Chondrocyte (in vitro differentiated cells): ENCODE measurements at places on chromosomes 2 and 18. TPM values are rescaled to one million over a fixed set of nuclear protein-coding genes. Genes with fewer than 3 reads are reported as not detected.

The DUSP11 gene
- total RNA-seq = 21.5 to 30.2 TPM (median 22.9 TPM) in 3 replicates

The CABYR gene
- total RNA-seq = 8.1 to 11.5 TPM (median 9.8 TPM) in 3 replicates

The MEP1B gene
- not detected in 3 replicates for total RNA-seq

The LINC00305 gene
- total RNA-seq = not detected in 3 replicates

The DYSF gene
- 83.0 to 115 TPM (median 112 TPM) in 3 replicates for total RNA-seq

The SOCS6 gene
- 16.4 to 18.5 TPM (median 17.3 TPM) in 3 replicates for total RNA-seq

The TBR1 gene
- not detected in 3 replicates for total RNA-seq

The KRTCAP3 gene
- total RNA-seq = 1.1 to 3.6 TPM (median 1.4 TPM) in 3 replicates

DNA sequence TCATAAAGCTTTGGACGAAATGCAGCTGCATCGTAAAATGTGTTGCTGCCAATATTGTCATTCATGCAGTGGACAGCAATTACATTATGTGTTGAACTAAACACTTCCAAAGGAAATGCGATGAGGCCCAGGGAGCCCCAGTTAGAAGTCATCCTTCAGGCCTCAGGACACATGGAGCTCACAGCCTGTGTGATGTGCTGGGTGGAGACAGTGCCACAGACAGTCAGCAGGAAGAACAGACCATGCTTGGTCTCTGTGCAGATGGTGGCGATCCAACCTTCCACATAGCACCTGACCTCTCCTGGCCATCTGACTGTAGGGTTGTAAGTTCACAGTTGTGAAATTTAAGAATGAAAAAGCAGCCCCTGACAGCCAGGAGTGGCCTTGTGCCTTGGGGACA, 118.3 kb upstream of the ALKAL2 start:
- peaks cover 10% of the 10 kb centered on the region for H3K36me3 ChIP-seq
- no peak overlapping the region for H3K27ac ChIP-seq
- H3K4me1 ChIP-seq = peaks cover 5% of the 10 kb centered on the region
- H3K4me3 ChIP-seq = no peak overlapping the region
- no peaks in the 10 kb centered on the region for H3K27me3 ChIP-seq

DNA sequence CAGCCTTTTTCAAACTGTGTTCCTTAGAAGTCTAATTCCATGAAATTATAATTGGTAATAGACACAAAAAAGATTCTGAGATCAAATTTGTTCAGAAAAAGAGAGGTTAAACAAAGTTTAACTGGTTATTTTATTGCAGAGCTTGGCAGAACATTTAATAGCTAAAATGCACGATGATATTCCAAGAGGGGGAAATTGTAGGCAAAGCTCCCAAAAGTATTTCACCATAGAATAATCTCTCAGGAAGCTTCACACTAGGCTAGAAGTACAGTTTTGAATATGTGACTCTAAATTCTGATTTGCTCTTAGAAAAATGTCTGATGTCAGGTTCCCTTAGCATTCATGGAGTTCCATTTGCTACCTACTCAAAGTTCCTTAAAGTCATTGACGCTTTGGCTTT, 292.4 kb upstream of the SETBP1 start:
- H3K27me3 ChIP-seq = no peaks in the 10 kb centered on the region
- DNase-seq = no peak
- no peaks in the 10 kb centered on the region for H3K36me3 ChIP-seq
- H3K4me1 ChIP-seq = peaks cover 2% of the 10 kb centered on the region

DNA sequence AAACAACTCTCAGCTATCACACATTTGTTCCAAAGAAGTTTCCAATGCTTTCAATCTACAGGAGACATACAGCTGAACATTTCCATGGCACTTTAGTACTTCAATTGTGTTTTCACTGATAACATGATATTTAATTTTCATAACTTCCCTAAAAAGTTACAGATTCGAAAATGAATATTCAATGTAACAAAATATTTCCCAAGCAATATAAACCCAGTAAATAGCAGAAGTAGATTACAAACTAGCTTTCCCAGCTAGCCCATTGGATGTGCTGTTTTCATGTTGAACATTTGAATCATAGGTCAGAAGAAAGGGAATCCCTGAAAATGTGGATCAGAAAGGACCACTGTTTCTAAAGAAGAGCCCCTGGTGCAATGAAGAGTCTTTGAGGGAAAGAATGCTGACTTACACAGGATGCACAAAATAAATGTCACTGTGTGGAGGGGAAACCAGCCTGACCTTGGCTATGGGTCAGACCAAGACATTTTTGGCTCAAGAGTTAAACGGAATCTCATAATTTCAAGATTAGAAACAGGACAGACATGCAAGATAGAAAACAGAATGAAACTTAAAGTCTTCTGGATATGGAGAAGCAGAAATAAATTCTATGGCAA, 22.5 kb downstream of the CYTIP start:
- no peak for DNase-seq
- H3K36me3 ChIP-seq = peaks cover 1% of the 10 kb centered on the region
- no peak overlapping the region for H3K27ac ChIP-seq
- peaks cover 3% of the 10 kb centered on the region for H3K27me3 ChIP-seq

DNA sequence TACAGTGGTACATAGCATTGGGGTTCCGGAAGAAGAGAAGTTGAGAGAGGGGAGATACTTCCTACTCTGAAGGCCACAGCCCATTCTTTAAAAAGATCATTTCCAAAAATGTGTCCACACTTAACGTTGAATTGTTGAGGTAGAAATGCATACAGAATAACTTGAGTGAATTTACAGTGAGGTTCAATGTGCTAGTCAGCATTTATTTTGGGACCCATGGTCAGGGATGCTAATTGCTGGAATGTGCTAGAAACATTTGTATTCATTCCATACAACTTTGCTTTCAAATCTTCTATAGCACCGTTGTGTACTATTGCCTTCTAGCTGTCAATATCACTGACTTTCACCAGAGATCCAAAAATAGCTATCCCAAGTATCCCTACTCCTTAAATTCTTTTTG, 325.9 kb downstream of the SATB2 start:
- no peak overlapping the region for H3K4me3 ChIP-seq
- H3K4me1 ChIP-seq = no peaks in the 10 kb centered on the region
- H3K27me3 ChIP-seq = peaks cover 3% of the 10 kb centered on the region
- no peaks in the 10 kb centered on the region for H3K36me3 ChIP-seq
- H3K27ac ChIP-seq = no peak overlapping the region

DNA sequence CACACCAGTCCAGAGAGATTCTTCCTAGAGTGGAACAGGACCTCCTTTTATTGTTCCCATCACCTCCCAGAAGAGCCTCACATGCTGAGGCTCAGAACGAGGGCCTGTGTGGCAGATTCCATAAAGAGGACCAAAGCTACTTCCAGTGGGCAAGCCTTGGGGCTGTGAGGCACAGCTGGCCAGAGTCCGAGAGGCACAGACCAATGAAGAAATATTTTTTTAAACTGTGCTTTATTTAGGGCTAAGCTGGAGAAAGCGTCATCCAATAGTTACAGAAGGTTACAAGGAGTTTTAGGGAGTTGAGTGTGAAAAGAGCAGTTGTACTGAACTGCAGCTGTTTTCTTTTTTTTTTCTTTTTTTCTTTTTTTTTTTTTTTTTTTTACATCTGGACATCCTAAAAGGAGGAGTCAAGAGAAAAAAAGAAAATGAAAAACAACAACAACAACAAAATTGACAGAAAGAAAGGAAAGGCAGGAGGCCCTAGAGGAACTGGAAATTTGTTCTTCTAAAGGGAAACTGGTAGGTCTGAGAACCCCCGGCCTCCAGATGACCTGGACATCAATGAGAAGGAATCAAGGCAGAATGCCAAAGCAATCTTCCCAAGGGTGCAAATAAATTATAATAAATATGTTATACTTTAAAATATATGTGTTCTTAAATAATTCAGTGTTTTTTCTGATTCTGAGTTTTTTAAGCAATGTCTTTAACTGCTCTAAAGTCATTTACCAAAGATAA, 322.6 kb downstream of the CELF4 start:
- peaks cover 4% of the 10 kb centered on the region for H3K4me1 ChIP-seq
- no peak overlapping the region for H3K27ac ChIP-seq
- DNase-seq = no peak

DNA sequence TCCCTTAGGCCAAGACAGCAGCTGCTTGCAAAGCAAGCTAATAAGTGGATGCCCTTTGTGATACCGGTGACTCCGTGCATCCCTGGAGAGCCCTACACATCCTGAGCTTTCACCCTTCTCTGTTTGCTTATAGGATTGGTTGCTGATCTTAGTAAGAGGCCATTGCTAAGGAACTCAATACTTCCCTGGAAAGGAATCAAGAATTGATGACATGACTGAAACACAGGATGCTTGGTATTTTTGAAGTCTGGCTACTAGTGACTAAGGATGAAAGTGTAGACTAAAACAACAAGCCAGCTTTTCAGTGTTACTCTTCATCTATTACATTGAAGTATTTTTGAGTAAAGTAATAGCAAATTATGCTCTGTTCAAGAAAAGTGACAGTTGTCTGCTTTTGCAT, 123.0 kb upstream of the SERPINE2 start:
- H3K4me3 ChIP-seq = no peak overlapping the region
- H3K4me1 ChIP-seq = peaks cover 55% of the 10 kb centered on the region
- no peaks in the 10 kb centered on the region for H3K27me3 ChIP-seq
- no peaks in the 10 kb centered on the region for H3K36me3 ChIP-seq
- H3K27ac ChIP-seq = peak overlapping the region; percentile 86

DNA sequence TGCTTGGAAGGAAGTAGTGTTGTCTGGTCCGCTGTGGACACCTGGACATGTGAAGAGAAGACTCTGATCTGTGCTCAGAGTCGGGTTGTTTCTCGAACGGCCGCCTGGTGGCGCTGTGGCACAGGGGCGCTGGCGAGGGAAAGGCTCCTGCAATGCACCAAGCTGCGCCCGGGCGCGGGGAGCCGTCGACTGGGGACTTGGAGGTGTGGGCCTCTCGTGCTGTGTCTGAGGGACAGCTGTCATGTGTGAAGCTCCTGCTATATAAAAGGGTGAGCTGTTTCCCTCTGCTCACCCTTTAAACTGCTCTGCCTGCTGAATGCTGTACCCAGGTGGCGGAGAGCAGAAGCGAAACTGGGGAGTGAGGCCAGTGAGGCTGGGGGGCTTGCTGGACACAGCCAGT, 44.0 kb downstream of the GNAL start:
- peak overlapping the region; percentile 53 for H3K4me3 ChIP-seq
- DNase-seq = no peak
- peaks cover 1% of the 10 kb centered on the region for H3K36me3 ChIP-seq
- H3K27me3 ChIP-seq = peaks cover 39% of the 10 kb centered on the region

GRCh38 chr2:191056228-191056627, 42.3 kb upstream of the STAT1 start:
- peaks cover 15% of the 10 kb centered on the region for H3K4me1 ChIP-seq
- H3K36me3 ChIP-seq = peaks cover 1% of the 10 kb centered on the region
- H3K27me3 ChIP-seq = no peaks in the 10 kb centered on the region
- H3K27ac ChIP-seq = no peak overlapping the region
- DNase-seq = no peak
- H3K4me3 ChIP-seq = no peak overlapping the region

DNA sequence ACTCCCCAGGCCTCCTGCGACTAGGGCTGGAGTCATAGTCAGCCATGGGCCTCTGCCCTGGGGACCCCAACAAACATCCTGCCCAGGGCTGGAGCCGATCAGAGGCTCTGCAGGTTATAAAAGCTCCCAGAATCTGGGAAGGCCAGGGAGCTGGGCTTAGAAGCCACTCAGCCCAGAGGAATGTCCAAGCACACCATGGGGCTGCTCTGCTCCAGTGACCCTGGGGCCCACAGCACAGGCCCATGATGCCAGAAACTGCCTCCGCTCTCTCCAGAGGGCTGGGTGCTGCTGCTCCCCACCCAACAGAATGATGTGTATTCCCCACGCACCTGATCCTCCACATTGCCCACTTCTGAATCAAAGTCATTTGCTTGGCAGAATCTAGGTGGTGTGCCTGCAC, 88.5 kb downstream of the ARMC9 start:
- H3K27ac ChIP-seq = peak overlapping the region; percentile 22
- H3K4me1 ChIP-seq = no peaks in the 10 kb centered on the region
- peaks cover 52% of the 10 kb centered on the region for H3K36me3 ChIP-seq
- no peak for DNase-seq

GRCh38 chr18:76456018-76456750, 38.9 kb downstream of the ZNF516 start:
- no peak overlapping the region for H3K4me3 ChIP-seq
- H3K27me3 ChIP-seq = no peaks in the 10 kb centered on the region
- peaks cover 75% of the 10 kb centered on the region for H3K4me1 ChIP-seq
- H3K36me3 ChIP-seq = no peaks in the 10 kb centered on the region
- H3K27ac ChIP-seq = no peak overlapping the region
- no peak for DNase-seq

GRCh38 chr18:54222922-54223567, 1.4 kb downstream of the MBD2 start:
- no peaks in the 10 kb centered on the region for H3K36me3 ChIP-seq
- H3K27me3 ChIP-seq = no peaks in the 10 kb centered on the region
- DNase-seq = no peak
- peaks cover 45% of the 10 kb centered on the region for H3K4me1 ChIP-seq
- peak overlapping the region; percentile 93 for H3K4me3 ChIP-seq

GRCh38 chr2:109321570-109321969, 192.6 kb downstream of the SH3RF3 start:
- peaks cover 99% of the 10 kb centered on the region for H3K4me1 ChIP-seq
- DNase-seq = no peak
- peak overlapping the region; percentile 96 for H3K27ac ChIP-seq
- no peaks in the 10 kb centered on the region for H3K36me3 ChIP-seq
- H3K4me3 ChIP-seq = peak overlapping the region; percentile 53

DNA sequence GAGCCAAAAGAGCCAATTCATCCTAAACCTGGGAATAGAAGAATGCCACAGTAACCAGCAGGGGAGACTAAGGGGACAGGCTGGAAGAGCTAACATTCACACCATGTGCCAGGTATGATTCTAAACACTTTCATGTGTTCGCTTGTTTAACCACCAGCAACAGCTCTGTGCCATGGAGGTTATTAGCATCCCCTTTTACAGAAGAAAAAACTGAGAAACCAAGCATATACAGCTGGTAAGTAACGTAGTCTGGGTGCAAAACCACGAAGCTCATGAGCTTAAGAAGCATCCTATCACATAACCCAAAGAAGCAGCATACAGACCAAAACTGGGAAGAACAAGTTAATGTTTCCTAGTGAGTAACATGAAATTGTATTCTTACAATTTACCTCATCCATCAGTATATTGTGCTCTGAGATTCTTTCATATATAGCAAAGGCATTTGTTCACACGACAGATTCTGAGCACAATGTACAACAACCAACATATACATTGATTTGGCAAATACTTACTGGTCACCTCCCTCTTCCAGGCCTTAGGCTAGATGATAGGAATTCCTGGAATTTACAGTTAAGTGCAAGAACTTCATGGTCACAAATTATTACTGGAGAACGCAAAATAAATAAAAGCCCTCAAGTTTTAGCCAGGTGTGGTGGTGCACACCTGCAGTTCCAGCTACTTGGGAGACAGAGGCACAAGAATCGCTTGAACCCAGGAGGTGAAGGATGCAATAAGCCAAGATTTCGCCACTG, 36.5 kb upstream of the HNRNPA3 start:
- peaks cover 17% of the 10 kb centered on the region for H3K4me1 ChIP-seq
- H3K36me3 ChIP-seq = no peaks in the 10 kb centered on the region
- DNase-seq = no peak
- H3K27ac ChIP-seq = no peak overlapping the region
- no peak overlapping the region for H3K4me3 ChIP-seq
- H3K27me3 ChIP-seq = no peaks in the 10 kb centered on the region

DNA sequence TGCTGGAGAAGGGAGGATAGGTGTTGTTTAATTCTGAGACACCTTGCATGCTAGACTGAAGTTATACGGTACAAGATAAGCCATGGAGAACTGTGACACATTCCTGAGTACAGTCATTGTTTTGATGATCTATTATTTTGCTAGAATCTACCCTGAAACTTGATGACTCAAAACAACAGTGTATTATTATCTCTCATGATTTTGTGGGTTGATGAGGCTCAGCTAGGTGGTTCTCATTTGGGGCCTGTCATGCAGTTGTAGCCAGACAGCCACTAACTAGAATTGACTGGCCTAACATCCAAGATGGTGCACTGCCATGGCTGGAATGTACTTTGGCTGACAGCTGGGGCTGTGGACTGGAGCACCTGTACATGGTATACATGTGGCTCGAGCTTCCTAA, 5.4 kb upstream of the IL1R1 start:
- no peaks in the 10 kb centered on the region for H3K27me3 ChIP-seq
- no peaks in the 10 kb centered on the region for H3K36me3 ChIP-seq
- no peak overlapping the region for H3K4me3 ChIP-seq
- no peak overlapping the region for H3K27ac ChIP-seq
